G401 (cell line): ENCODE measurements at places on chromosomes 1 and 21.

GRCh38 chr1:155141749-155142148, 1.4 kb upstream of the DPM3 start:
- DNase-seq: no peak

DNA sequence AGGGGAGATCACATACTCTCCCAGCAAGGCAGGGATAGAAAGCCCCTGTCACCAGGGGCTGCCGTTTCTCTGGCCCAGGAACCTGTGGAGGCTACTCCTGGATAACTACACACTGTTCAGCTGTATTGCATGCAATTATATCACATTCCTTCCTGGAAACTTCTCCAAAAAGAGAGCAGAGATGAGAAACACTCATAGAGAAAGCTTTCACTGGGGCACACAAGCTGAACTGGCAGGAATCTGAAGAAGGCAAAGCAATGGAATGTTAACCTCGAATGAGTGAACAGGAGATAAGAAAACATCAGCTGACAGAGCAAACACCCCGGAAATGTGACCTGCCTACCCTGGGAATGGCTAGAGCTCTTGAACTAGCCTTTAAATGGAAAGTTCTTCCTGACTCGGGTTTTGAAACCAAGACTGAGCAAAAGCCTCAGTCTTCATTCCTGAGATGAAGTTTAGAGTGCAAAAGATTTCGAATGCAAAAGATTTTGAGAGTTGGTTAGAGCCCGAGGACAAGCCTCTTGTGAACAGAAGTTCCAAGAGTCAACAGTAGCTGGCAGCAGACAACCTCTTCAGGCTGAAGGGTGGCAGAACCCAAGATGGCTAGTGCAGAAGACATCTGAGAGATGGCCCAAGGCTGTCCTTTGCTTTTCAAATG, 32.3 kb downstream of the CCN1 start:
- DNase-seq: peak; percentile 11

DNA sequence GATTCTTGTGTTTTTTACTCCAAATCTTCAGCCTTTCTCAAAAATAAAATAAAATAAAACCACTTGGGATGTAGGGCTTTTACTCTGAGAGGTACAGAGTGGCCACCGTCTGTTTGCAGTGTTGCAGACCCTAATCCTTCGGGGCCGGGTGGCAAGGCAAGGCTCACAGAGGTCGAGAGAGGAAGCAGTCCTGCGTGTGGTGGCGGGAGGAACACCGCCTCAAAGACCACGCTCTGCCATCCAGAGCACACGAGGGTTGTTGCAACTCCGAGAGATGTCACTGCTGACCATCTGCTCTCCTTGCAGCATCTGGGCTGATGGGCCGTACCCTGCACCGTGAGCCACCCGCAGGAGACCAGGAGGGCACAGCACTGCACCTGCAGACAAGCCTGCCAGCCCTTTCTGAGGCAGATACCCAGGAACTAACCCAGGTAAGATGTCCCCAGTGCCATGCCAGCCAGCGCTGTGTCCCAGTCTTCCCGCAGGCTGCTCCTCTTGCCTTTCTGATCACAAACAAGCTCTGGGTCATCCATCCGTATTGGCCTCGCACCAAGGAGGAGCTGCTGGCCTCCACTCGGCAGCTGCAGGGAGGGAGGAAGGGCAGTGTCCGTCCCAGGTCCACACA, 31.5 kb downstream of the SNAP47 start:
- DNase-seq: no peak

- DNase-seq: no peak
These were observed 32.4 kb downstream of the SESN2 start for GRCh38 chr1:28291711-28292110.

- DNase-seq: no peak
These were observed 763.1 kb downstream of the USP25 start for GRCh38 chr21:16492892-16493291.

- no peak for DNase-seq
These were observed 525.3 kb downstream of the KIF26B start for GRCh38 chr1:245679821-245680780.

DNA sequence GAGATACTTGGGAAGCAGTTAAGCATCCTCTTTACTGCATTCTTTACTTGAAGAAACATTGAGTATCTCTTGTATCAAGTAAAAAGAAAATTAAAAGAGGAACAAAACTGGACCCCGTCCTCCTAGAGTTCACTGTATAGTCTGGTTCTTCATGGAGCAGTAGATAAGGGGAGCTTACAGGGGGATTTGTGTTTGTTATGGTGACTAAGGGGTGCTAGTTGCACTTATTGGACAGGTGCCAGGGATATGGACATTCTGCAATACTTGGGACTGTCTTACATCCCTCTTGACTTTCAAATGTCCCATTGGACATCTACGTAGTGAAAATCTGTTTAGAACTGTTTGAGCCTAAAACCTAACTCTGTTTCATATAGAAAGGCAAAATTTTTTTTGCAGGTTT, 67.2 kb downstream of the ALG14 start:
- DNase-seq: no peak

GRCh38 chr1:92037400-92037799, 7.6 kb downstream of the EPHX4 start:
- no peak for DNase-seq

- peak; percentile 6 for DNase-seq
These were observed 98.2 kb upstream of the ARTN start for GRCh38 chr1:43835082-43836021.

DNA sequence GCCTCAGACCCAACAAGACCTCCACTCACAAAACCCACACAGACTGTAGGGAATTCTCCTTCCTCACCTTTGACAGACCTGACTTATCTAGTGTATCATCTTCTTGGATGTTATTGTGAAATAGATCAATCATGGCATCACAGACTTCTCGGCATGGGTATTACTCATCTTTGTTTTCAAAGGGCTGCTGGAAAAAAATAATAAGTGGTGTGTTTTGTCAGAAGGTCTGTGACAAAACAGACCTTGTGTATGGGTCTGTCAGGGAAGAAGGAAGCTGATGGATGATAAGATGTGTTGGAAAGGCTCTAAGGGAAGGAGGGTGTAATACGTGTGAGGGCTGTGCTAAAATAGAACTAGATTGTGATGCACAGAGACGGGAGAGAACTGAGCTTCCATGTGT, 13.9 kb upstream of the S100A7 start:
- DNase-seq: no peak

DNA sequence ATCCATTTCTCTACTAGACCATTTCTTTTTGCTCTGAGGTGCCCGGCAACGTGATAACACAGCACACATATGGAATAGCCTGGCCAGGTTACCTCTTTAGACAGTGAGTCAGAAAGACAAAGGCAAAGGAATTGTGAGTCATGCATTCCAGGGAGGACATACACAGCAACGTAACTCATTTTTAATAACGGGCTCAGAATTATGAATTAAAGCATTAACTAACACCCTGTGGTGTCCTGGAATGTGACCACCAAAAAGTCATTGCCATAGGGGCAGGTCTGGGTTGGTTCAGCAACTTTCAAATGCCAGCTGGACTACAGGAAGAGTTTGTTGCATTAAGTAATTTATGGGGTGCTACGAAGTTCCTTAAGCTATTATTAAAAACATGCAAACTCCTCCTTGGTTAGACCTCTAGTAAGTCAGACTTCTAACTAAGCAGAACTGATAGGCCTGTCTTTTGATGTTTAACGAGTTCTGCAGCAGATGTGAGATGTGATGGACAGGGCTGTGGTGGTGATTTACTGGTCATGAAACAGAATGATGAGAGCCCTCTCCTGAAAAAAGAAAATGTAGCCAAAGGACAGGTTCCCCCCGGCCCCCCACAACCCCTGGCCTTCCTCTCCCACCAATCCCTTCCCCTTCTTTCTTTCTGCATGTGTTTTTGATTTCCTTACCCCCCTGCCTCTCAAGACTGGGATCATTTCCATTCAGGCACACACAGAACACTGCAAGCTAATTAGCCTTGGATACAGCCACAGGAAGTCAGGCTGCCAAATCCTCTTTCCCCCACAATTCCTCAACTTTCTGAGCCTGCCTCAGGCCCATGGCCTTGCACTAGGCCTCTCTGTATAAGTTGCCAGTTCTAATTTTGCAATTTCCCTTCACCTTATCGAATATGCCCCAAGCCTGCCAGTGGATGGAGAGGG, 88.9 kb upstream of the HAO2 start:
- DNase-seq: no peak

- no peak for DNase-seq
These were observed 521 bp upstream of the NADK start for GRCh38 chr1:1778663-1779319.

DNA sequence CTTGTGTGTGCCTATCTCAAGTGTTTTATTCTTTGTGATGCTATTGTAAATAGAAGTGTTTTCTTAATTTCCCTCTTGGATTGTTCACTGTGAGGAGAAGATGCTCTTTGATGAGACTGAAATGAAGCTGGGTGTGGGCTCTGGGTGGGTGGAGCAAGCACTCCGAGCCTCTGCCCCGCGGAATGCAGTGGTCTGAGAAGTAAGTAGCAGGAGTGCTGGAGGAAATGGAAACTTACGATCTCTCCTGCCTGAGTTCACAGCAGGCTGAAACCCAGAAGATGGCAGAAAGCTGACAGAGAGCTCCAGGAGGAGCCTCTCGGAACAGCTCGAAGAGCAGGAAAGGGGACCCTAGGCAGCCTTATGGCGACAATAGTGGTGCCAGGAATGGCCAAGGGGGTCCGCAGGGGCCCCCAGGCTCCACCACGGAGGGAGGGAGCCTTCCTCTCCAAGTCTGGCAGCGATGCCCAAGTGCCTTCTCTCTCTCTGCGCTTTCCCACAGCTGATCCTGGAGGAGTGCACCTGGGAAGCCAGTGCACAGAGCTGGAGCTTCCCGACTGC, 126.8 kb upstream of the COL6A1 start:
- no peak for DNase-seq

- DNase-seq: no peak
These were observed 340.1 kb upstream of the RGS18 start for GRCh38 chr1:191818198-191818597.

DNA sequence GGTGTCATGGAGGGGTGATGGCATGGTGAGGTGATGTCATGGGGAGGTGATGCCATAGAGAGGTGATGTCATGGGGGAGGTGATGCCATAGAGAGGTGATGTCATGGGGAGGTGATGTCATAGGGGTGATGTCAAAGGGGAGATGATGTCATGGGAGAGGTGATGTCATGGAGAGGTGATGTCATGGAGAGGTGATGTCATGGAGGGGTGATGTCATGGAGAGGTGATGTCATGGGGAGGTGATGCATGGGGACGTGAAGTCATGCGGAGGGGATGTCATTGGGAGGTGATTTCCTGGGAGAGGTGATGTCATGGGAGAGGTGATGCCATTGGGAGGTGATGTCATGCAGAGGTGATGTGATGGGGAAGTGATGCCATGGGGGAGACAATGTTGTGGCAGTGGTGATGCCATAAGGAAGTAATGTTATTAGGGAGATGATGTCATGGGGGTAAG, 92.1 kb upstream of the C1orf174 start:
- no peak for DNase-seq

DNA sequence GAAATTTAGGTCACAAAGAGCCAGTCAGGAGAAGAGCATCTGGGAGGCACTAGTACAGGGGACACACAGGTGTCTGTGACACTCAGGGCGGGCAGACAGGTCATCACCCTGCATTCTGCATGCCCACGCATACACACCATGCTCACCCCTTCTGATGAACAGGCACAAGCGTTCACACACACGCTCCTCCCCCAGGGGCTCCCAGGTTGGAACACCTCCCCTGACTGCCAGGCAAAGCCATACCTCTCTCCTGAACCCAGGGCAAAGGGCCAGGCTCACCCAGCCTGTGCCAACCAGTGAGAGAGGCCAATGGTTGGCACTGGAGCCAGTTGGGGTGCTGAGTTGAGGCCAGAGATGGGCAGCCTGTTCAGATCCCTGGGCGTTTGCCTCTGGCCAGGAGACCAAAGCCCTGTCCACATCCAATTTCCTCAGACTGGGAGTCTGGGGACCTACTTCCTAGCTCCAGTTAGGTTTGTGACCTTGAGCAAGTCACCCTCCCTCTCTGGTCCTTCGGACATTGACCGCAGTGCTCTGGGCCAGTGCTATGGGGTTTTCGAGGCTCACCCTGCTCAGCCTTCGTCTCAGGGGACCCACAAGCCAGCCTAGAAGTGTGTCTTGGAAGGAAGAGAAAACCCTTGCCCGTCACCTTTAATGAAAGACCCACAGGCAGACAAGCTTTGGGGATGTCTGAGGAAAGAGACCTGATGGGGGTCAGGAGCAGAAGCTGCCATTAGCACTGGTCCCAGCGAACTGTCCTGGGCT, 5.8 kb upstream of the LAD1 start:
- DNase-seq: no peak

DNA sequence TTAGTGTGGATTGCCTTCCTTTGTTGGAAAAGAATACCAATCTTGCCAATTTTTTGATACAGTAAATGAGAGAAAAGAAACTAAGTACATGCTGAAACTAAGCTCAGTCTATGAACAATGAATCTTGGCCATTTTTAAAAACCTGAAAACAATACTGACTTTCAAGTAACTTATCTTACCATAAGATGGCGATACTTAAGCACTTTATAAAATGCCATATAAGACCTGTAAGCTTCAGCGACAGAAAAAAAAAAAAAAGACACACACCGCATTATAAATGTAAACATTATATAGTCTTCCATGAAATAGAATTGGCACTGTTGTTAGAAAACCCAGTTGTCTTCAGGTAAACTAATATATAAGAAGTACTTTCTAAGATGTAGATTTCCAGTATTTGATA, 3.0 kb downstream of the OLFM3 start:
- peak; percentile 49 for DNase-seq

GRCh38 chr1:84430546-84430945, 32.3 kb downstream of the DNASE2B start:
- no peak for DNase-seq

DNA sequence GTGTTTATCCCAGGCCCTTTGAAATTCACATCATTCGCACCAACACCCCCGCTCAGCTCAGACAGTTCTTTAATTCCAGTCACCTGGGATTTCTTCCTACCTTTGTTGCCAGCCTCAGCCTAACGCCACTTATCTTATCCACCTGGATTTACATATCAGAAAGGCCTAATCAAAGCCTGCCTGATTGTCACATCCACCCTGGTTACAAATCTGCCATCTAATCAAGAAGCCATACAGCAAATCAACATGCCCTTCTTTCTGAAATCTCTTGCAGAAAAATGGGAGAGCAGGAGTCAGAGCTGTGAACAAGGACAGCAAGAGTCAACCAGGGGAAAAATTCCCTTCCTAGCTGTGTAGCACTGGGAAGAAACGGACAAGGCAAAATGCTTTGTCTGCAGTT, 173.2 kb upstream of the DAB1 start:
- no peak for DNase-seq

DNA sequence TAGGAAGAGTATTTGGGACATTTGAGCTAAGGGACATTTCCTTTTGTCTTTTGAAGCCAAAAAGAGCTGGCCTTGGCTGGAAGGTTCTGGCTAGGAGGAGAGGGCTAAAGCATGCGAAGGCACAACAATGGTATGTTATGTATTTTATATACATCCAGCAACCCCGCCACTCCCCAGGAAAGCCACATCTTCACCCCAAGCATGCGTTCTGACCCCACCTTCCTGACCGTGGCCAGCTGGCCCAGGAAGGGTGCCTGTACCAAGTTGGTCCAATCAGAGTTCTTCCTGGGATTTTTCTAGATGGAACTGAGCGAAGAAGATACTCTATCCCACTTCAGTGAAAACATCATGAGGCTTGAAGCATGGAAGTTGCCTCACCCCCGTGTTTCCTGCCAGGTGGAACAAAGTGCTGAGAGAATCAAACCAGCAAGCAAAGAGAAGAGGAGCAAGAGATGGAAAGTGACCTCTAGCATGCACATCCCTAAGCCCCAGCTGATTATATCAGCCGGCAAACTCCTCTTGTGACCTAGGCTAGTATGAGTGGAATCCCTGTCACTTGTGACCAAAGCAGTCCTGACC, 82.7 kb downstream of the BCAR3 start:
- DNase-seq: no peak

GRCh38 chr1:159459551-159459950, 20.0 kb downstream of the OR10J1 start:
- no peak for DNase-seq

GRCh38 chr21:23578027-23578426, 2029.3 kb downstream of the MRPL39 start:
- DNase-seq: no peak
